AG08395 (cell line): ENCODE measurements at places on chromosomes 7 and 10.

DNA sequence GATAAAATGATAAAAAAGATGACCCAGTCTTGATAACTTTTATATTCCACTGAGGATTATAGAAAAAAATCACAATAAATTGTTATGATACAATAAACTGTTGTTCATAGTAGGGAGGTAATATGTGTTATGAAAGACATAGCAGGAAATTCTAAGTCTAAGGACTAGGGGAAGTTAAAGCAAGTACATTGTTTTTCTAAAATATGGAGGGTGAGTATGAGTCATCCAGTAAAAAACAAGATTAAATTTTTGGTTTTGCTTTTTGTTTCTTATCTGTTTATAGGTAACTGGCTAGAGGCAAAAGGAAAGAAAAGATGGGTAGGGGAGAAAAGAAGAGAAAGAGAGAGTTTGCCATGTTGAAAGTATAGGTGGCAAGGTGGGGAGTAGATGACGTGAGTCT, 188.4 kb downstream of the POLR1F start:
- no peak for DNase-seq

DNA sequence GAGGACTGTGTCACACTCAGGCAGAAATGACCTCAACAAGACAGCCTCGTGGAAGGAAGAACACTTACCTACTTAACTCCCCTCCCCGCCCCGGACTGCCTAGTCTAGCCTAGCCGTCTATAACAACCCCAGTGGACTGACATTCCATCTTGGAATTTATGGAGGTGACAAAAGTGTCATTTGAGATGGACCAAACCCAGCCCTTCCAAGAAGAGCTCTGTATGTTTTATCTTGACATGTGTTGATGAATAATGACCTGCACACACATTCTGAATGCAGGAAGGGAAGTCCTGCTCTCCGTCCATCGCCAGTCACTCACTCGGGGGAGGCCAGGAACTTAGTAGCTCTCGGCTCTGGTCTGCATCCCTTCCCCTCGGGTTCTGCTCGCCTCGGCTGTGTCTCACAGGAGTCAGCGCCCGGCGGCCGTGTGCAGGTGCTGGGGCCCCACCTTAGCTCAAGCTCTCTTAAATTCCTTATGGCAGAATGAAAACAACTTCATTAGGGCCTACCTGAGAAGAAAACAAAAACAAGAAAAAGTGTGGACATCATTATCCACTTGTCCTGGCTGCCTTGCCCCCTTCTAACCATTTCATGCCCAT, 140.9 kb upstream of the NPS start:
- no peak for DNase-seq

- DNase-seq = no peak
Measured at GRCh38 chr7:17293481-17293880, 5.0 kb upstream of the AHR start.

- no peak for DNase-seq
Measured at GRCh38 chr7:77691892-77692491, 4.3 kb upstream of the RSBN1L start.

- peak; percentile 48 for DNase-seq
Measured at GRCh38 chr10:126387931-126388911, at the start of gene ADAM12. ADAM12 (minus strand) TSS chr10:126388477; CDS start chr10:126388145, 332 bp downstream.

DNA sequence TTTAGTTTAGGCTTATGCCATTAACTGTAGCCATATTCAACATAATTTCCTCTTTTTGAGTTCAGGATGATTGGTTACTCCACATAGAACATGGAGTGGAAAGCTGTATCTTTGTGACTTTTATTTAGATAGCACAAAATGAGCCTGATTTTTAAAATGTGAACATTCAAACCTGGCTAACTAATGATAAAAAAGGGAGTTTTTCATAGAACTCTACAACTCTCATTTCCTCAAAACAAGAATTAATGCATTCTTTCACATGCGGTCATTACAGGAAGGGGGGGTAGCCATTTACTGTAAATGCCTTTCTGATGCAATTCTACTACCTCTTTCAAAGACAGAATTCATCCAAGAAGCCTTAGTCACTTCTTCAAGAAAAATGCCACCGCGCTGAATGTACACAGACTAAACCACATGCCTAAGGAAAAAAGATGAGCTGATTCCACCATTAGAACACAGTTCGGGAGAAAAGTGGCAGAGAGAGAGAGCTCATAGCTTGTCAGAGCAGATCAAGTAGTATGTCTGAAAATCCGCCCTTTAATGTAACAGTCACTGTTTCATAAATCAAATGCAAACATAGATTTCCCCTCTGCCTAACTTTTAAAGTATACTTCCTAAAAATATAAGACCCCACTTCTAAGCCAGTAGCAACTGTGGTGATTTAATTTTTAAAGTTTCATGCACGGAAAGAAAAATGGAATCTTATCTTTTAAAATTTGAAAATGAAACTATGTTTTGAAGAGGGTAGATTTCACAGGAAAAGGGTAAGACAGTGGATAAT, 226.4 kb upstream of the KLF14 start:
- DNase-seq = peak; percentile 83

- no peak for DNase-seq
Measured at GRCh38 chr7:154871507-154871906, 131.4 kb downstream of the PAXIP1 start.

DNA sequence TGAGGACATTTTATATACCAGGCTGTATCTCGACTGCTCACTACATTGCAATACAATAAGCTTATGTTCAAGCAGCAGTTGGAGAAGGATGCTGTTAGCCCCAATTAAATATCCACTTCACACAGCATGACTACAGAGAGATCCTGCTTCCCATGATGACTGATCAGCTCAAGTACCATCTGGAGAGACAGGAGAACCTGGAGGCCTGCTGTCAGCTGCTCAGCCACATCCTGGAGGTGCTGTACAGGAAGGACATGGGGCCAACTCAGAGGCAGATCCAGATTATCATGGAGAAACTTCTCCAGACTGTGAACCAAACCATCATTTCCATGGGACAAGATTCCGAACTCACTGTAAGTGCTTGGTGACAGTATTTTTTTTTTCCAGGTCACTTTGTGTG, 22.5 kb downstream of the RNF133 start:
- DNase-seq = no peak

DNA sequence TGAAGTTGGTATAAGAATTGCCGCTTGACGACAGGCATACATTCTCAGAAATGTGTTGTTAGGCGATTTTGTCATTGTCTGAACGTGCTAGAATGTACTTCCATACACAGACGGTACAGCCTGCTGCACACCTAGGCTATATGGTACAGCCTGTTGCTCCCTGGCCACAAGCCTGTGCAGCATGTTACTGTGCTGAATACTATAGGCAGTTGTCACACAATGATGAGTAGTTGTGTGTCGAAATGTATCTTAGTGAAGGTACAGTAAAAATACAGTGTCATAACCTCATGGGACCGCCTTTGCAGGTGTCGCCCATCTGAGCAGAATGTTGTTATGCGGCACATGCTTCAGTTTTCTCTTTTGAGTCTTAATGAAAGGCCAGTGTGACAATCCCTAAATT, 66.5 kb downstream of the SHH start:
- no peak for DNase-seq

DNA sequence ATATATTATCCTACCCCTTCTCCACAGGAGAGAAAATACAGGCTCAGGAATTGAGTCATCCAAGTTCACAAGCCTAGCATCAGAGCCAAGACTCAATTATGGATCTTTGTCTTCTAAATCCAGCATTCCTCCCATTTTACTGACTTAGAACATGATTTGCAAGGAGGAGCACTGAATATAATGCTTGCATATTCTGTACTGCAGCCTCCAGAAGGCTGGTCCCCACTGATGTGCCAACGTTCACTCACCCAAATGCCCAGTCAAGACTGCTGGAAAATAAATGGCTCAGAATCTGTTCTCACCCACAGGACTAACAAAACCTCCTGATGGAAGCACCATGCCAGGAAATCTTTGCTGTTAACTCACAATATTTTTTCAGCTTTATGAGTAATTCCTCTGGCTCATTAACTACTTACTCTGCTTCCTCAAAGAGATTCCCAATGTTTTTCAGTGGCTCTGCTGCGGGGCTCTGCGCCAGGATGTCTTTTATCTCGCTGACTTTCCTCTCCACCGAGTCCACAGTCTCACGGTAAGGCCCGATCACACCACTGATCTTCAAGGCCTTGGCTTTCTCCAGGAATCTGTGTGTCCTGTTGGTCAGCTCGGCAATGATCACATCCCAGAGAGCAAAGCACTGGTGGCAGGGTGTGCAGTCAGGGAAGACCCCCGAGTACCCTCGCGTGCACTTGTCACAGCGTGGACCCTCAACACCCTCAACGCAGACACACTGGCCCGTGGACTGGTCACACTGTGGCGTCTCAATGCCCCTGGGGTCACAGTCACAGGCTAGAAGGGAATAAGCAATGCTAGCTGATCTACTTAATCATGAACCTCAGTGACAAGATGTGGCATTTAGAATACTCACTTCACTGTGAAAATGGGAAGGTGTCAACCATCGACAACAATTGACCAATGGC, 48.8 kb downstream of the DLD start:
- DNase-seq = peak; percentile 82

DNA sequence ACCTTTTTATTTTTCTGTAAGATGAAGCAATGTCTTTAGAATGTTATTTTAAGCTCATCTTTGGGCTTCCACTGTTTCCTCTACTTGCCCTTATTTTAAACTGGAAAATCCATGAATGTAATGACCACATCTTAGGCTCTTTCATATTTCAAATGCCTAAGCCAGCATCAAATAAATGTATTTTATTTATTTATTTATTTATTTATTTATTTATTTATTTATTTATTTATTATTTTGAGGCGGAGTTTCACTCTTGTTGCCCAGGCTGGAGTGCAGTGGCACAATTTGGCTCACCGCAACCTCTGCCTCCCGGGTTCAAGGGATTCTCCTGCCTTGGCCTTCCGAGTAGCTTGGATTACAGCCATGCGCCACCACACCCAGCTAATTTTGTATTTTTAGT, 69.2 kb downstream of the HDAC9 start:
- no peak for DNase-seq

- DNase-seq = peak; percentile 64
Measured at GRCh38 chr7:38105874-38106483, 72.1 kb upstream of the STARD3NL start.
